T1000 (cell line): ENCODE measurements at places on chromosomes 5 and 9.
A peak's percentile ranks its signal among the peaks of the same experiment; 100 is the strongest.

DNA sequence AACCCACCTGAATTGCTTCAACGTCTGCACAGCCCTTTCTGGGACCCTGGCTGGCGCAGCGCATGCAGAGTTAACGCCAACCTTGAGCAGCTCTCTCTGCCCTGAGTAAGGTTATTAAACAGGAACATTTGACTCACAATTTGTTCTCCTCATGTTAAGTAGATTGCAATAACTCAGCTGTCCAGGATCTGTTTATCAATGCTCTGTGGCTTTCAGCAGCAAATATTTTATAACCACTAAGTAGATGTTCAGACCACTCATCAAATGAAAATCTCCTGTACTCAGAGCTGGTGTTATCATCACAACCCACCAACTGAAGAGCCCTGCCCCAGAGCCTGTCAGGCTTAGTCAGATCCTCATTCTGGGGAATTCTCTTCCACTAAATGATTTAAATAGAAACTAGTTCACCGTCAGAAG lies 403.0 kb downstream of the ZNF608 start:
- DNase-seq, result peak; percentile 38

- DNase-seq, result no peak
Measured at GRCh38 chr5:115267617-115268016, 4.9 kb upstream of the PGGT1B start.

DNA sequence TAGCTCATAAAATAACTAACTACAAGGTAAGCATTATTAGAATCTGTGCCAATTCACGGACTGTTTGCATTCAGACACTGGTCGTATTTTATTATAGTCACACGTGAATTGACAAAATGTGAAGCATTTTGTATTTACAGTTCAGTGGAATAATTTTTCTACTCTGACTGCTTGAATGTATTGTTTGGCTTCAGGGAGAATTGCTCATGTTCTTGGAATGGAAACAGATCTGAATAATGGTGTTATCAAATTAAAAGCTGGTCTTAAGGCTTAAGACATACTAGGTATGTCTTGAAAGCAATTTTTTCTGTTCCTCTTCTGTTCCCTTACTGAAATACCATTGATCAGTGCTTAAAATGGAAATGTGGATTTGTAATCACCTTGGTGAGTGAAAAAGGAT lies 543.7 kb upstream of the TLE4 start:
- DNase-seq, result no peak

DNA sequence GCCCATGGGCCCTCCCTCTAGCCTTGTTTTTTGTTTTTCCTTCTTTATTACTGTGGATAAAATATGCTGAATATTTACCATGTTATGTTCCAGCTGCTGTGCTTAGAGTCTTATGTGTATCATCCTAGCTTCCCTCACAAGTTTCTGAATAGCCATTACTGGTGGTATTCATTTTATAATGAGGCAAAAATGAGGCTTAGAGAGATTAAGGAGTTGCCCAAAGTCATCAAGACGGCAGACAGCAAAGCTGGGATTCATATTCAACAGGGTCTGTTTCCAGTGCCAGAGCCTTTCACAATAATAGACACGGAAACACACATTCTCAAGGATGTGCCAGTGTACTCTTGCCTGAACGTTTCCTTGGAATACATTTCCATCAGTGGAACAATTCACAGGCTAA lies 258.1 kb downstream of the CTNND2 start:
- no peak for DNase-seq

- peak; percentile 0 for DNase-seq
Measured at GRCh38 chr5:155418960-155419579, 405.5 kb downstream of the KIF4B start.

DNA sequence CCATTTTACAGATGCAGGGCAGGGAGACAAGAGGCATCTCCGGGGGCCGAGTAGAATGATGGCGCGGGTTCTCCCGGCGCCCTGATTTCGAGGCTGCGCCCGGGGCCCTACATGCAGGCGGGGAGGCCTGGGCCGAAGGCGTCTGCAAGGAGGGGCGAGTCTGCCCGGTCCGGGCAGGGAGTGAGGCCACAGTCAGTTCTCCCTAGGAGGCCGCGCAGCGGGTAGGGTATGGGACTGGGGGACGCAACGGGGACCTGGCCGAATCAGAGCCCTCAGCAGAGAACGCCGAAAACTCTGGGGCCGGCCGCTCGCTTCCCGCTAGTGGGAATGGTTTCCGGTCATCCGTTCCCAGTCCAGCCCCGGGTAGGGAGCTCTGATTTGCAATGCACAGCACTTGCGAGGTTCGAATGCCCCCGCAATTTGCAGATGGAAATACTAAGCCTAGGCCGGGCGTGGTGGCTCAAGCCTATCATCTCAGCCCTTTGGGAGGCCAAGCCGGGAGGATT lies 6.4 kb downstream of the TLX3 start:
- no peak for DNase-seq

- DNase-seq, result no peak
Measured at GRCh38 chr5:153489611-153490010, 859 bp upstream of the GRIA1 start.
